ENCODE measurements at places on chromosomes 6 and 20.

- no peak for DNase-seq
Measured at GRCh38 chr20:16607364-16608276, 34.4 kb upstream of the KIF16B start.

DNA sequence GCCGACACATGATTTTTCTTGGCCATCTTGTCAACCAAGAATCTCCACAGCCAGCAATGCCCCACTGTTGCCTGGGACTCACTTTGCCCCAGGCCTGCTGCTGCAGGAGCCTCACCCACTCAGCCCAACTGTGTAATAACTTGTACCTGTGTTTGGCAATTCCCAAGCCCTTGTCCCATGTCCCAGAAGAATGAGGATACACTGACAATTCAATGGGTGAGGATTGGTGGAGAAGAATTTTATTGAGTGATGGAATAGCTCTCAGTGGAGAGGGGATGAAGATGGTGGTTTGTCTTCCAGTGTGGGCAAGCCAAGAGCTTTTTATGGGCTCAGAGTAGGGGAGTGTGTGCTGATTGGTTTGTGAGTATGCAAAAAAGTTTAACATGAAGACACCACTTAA lies 861.9 kb downstream of the TFAP2A start:
- no peak for DNase-seq

- no peak for DNase-seq
Measured at GRCh38 chr6:38413102-38413800, 226.5 kb downstream of the BTBD9 start.

DNA sequence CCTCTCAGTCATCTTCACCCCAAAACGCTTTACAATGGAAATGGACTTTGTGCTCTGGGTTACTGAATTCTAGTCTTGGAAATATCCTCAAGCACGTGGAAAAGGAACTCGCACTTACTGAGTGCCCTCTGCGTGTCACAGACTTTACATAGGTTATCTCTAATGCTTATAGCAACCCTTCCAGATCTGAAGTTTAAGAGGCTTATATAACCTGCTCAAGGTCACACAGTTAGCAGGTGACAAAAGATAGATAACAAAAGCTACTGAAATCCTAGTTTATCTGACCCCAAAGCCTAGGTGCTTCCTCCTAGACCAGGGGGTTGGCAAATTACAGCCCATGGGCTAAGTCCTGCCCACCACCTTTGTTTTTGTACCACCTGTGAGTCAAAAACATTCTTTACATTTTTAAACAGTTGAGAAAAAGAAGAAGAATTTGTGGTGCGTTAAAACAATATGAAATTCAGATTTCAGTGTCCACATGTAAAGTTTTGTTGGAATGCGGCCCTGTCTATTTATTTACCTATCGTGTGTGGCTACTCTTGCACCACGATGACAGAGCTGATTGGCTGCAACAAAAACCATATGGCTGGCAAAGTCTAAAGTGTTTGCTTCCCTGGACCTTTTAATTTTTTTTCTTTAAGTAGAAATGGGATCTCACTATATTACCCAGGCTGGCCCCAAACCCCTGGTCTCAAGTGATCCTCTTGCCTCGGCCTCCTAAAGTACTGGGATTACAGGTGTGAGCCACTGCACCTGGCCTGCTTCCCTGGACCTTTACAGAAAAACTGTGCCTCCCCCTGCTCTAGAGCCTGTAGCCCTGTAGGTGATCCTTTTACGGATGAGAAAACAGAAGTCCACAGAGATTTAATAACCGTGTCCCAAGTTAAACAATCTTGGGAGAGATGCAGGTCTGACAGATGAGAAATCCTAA lies 110.2 kb upstream of the RREB1 start:
- DNase-seq, result no peak

GRCh38 chr6:30037182-30037788 lies 23.8 kb upstream of the POLR1H start:
- DNase-seq, result peak; percentile 46

DNA sequence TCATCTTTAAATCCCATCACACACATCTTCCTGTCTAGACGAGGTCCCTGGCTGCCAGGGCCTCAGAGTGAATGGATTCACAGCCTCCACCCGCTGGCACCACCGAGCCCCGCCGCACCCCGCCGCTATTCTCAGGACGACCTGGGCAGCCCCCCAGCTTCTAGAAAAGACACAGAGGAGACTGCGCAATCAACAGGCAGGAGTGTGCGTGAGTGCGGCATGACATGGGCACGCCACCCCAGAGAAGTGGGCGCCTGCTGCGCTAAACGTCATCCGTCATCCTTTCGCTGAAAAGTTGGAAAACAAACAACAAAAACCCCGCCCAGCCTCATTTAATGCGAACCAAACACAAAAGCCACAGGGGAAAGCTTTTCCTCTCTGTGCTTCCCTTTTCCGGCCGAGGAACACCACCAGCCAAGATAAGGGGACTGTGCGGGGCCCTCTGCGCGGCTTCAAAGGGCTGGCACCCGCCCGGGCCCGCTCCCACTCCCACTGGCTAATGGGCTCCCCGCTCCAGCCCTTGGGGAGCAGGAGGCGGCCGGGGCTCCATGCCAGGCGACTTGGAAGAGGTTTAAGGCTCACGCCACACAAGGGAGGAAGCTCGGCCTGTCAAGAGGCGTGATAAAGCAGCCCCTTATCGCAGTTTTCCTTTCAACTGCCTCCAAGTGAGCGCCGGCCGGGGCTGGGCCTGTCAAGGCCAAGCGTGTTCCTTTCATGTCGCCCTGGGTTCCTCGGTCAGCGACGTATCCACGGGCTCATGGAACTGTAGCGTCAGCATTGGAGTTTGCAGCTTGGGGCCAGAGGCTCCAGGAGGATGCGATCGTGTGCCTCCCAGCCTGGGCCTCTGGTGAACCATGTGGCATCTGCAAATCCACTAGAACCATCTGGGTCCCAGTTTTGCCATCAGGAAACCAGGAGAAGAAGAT lies 50.1 kb downstream of the NFATC2 start:
- no peak for DNase-seq

DNA sequence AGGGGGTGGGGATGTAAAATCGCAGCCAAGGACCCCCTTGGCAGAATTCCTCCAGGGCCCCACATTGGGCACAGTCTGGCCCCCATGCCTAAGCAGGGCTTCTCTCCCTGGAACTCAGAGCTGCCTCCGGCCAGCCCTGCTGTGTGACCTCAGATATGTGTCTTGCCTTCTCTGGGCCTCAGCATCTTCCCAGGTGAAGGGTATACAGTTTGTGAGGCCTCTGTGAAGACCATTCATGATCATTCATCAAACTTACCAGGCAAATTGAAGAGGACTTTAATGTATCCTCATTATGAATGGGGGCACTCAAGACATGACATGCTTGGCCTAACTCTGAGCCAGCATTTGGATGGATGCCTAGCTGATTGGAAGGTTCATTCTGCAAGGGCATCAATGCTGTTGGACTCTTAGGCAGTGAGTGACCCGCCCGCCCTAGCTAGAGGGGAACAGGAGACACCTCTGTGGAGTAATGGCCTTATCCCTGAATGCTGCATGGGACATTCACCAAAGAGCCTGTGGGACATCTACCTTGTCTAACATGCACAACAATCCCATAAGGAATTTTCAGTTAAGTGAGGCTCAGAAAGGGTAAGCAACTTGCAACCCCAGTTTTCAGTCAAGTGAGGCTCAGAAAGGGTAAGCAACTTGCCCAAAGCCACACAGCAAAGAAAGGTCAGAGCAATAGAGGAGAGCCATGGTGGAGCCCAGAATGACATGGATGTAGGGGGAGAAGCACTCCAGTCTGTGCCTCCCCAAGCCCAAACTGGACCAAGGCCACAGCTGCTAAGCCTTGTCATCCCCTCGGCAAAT lies 535 bp downstream of the CCN5 start:
- no peak for DNase-seq

DNA sequence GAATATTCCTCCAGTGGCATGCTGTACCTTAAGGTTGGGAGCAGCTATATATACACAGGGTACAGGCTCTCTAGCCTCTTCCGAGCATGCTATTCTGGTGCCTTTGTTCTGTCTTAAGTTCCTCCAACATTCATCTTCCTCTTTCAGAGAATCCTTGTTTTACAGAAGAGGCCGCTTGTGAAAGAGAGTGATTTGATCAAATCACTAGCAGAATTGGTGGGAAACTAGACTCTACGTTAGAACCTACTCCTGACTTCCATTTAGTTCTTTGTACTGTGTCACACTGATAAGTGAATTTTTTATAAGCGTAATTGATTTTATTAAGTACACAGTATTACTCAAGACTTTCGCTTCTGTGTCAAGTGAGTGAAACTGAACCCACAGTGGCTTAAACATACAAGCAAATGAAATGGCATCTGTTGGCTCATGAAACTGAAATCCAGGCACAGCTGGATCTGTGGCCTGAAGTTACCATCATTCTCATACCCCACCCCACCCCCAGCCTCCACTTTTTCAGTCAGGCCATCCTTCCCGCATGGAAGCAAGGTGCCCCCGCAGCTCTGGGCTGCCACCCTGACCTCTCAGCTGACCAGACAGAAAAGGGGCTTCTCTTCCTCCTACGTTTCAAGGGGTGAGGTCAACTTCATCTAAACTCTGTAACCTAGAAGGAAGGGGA lies 102.3 kb downstream of the RPP40 start:
- no peak for DNase-seq

DNA sequence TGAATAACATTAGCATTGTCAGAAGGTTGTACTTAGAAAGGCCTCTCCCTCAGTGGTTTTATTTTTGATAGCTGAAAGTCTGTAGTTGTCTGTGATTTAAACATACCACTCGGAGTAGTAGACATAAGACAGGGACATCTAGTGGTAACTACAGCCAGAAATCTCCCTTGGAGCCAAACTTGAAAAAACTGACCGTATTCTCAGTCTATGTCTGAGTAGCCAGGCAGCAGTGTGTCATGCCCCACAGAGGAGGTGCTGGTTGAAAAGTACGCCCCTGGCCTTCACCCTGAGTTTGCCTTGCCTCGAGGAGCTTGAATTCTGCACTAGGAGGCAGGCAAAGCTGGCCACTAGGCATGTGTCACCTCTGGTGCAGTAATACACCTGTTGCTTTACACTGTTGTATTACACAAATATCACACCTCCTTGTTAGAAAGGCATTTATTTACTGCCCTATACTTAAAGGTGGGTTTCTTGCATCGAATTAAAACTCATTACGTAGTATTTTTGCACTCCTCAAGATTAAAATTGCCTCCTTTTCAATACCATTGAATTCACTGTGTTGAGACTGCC lies 20.8 kb downstream of the ZBTB2 start:
- DNase-seq, result no peak

DNA sequence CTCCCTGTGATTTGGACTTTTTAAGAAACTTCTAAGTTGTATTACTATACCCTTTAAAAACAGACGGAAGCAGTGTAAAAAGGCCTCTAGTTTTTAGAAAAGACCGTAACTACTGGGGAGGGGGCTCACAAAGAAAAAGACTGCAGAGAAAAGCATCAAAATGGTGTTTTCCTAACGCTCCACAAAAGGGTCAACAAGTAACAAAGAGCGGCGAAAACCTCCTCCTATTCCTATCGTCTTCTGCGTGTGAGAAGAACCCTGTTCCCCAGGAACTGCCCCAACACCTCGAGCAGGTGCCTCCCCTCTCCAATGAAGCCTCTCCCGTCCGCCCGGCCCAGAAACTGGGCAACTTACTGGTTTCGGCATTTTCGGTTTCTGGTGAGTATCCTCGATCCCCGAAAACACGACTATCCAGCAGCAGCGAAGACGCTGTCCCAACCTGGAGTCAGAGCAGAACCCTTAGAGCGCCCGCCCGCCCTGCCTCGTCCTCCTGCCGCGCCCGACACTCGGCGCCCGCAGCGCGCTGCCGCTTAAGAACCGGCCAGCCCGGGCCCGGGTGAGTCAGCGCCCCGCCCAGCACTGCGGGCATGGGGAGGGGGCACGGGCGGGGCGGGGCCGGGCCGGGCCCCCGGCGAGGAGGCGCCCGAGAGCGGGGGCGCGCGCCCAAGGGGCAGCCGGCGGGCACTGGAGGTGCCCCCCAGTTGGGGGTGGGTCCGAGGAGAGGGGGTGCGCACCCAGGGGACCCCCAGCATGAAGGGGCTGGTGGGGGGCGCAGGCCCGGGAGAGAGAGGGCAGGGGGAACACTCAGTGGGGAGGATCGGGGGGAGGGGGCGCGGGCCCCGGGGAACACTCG lies 1.2 kb downstream of the EZR start:
- peak; percentile 83 for DNase-seq

GRCh38 chr6:82129797-82130196 lies 117.7 kb downstream of the IBTK start:
- no peak for DNase-seq

- DNase-seq, result peak; percentile 4
Measured at GRCh38 chr6:117776441-117776840, 101.2 kb downstream of the NUS1 start.

GRCh38 chr20:59802471-59803221 lies 130.8 kb downstream of the SYCP2 start:
- DNase-seq, result no peak

GRCh38 chr6:109393886-109394281 lies 11.6 kb upstream of the CD164 start:
- no peak for DNase-seq

DNA sequence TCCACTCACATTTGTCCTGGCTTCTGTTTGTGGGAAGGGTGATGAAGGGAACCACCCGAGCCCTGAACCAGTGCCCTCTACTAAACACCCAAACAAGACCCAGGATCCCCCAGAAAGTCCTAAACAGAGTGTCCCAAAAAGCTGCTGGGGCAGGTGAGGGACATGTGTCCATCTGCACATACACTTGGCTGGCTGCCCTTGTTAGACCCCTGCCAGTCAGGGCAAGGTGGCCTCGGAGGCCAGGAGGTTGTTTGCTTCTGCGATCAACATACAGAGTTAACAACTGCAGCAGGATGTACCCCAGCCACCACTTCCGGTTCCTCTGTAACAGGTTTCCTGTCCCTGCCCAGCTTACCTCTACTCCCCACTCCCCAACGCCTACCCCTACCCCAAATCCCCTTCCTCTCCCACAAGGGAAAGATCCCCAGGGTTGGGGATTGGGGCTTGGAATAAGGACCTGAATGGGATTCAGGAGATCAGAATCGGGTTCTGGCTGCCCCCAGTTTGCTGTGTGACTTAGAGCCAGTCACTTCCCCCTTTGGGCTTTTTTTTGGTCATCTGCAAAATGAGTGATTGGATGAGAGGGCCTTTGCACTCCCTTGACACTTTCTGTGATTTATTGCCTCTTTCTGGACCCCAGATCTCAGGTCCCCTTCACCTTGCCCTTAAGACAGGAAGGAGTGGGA lies 13.9 kb downstream of the DEF6 start:
- peak; percentile 54 for DNase-seq

DNA sequence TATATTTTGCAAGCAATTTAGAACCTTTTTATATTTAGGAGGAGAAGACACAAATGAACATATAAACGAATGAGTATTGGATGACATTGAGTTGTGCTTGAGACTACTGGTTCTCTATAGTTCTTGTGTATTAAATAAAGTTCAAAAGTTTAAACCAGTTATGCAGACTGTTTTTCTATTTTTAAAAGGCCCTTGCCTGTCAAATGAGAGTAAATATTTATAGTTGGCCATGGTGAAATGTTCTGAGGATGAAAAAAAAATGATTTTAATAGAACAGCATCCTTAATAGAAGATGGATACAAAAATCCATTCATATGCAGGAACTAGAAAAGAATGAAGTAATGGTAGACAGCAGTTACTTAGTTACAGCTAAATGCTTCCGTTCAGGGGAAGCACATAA lies 63.5 kb upstream of the COL10A1 start:
- DNase-seq, result no peak

All from NAMALWA (cell line).